Activated CD4-positive, alpha-beta T cell treated with anti-CD3 and anti-CD28 coated beads, Interleukin-2, amount 50 U/mL, for 1 hour (primary cell): ENCODE measurements at places on chromosomes 4 and X.

GRCh38 chr4:187158003-187158402 is 434.3 kb upstream of the FAT1 start:
- DNase-seq, result no peak

GRCh38 chr4:184348311-184349233 is 125.8 kb downstream of the IRF2 start:
- no peak for DNase-seq

GRCh38 chr4:67699603-67700002 is 1.4 kb downstream of the UBA6 start:
- no peak for DNase-seq

DNA sequence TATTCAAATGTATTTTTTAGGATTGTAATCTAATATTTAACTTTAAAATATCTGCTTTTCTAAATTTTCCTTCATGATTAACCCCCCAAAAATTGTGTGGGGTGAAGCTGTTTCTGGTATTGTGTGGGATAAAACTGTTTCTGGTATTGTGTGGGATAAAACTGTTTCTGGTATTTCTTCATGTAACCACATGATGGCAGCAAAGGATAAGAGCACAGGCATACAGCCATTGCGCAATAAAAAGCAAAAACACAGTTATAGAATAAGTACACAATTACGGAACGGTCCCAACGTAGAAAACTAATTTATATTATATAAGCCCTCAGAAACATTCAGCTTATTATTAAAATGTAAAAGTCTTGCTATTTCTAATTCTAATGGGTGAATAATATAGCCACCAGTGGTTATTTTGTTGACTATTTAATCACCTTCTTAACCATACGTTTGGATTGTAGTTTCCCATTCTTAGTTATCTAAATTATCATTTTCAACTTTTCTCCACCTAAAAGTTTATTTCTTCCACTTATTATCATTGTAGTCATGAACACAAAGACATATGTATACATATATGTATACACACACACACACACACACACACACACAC is 333.9 kb upstream of the FSTL5 start:
- no peak for DNase-seq

GRCh38 chr4:52911684-52912294 is 49.7 kb downstream of the RASL11B start:
- peak; percentile 59 for DNase-seq

DNA sequence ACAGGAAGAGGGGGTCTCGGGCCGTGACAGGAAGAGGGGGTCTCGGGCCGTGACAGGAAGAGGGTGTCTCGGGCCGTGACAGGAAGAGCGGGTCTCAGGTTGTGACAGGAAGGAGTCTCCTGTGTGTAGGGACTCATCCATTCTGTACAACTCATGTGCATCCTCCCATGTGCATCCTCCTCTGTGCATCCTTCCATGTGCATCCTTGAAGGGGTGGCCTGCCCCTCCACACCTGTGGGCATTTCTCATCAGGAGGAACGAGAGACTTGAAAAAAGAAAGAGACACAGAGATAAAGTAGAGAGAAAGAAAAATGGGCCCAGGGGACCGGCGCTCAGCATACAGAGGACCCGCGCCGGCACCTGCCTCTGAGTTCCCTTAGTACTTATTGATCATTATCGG is 30.2 kb upstream of the PLCXD1 start:
- DNase-seq, result no peak

DNA sequence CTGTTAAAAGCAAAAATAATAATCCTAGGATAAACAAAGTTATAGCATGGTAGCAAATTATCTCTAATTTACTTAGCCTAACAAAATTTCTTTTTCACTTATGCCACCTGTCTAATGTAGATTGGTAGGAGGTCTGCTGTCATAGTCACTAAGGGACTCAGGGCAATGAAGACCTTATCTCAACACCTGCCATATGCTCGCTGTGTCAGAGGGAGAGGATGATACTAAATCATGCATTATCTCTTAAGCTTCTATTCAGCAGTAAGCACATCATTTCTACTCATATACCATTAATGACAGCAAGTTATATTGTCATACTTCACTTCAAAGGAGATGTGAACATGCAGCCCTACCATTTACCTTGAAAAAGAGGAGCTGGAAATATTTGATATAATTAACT is 44.1 kb downstream of the AFM start:
- DNase-seq, result no peak

- no peak for DNase-seq
Measured at GRCh38 chrX:94977986-94978385, 1304.0 kb downstream of the FAM133A start.

- DNase-seq, result no peak
Measured at GRCh38 chrX:114591121-114591520, 7.2 kb downstream of the HTR2C start.
